ENCODE measurements at places on chromosomes 1 and 21.

GRCh38 chr1:182752077-182752988, 37.2 kb upstream of the NPL start:
- DNase-seq = no peak

DNA sequence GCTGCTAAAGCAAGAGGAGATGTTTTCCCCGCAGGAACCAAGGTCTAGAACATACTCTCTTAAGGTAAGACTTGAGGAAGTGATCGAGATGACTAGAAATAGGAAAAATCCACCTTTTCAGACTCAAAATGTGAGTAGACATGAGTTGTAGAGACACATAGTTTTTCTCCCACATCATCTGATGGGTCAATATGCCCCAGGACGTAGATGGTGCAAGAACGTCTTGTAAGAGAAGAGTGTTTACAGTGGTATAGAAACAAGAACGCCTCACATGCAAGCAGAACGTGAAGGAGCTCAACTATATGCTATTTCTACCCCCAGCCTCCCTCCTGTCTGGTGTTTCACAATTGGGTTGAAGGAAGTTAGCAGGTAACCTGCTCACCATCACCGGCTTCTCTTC, 144.0 kb upstream of the BACE2 start:
- no peak for DNase-seq

DNA sequence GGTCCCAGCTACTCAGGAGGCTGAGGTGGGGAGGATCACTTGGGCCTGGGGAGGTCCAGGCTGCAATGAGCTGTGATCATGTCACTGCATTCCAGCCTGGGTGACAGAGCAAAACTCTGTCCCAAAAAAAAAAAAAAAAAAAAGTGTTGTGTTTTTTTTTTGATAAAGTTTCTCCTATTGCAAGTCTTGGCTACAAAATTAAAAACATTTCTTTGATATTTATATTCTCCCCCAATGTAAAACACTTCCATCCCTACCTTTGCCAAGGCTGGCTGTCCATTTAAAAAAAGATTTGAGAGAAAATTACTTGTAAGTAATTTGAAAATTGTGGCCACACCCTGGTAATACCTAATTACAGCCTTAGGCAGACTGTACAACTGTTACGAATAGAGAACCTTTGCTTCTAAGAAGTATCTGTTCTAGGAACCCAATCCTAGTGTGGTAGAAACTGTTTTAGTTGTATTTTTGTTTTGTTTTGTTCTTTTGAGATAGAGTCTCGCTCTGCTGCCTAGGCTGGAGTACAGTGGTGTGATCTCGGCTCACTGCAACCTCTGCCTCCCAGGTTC, 11.2 kb downstream of the ZNF436 start:
- no peak for DNase-seq

GRCh38 chr1:77511440-77511840, 171.0 kb downstream of the ZZZ3 start:
- no peak for DNase-seq

GRCh38 chr1:159932296-159933285, 7.3 kb upstream of the TAGLN2 start:
- DNase-seq = no peak

GRCh38 chr1:46479744-46480350, 9.8 kb upstream of the DMBX1 start:
- DNase-seq = no peak

- DNase-seq = peak; percentile 91
Measured at GRCh38 chr1:46643368-46643775, 24.8 kb downstream of the ATPAF1 start.

DNA sequence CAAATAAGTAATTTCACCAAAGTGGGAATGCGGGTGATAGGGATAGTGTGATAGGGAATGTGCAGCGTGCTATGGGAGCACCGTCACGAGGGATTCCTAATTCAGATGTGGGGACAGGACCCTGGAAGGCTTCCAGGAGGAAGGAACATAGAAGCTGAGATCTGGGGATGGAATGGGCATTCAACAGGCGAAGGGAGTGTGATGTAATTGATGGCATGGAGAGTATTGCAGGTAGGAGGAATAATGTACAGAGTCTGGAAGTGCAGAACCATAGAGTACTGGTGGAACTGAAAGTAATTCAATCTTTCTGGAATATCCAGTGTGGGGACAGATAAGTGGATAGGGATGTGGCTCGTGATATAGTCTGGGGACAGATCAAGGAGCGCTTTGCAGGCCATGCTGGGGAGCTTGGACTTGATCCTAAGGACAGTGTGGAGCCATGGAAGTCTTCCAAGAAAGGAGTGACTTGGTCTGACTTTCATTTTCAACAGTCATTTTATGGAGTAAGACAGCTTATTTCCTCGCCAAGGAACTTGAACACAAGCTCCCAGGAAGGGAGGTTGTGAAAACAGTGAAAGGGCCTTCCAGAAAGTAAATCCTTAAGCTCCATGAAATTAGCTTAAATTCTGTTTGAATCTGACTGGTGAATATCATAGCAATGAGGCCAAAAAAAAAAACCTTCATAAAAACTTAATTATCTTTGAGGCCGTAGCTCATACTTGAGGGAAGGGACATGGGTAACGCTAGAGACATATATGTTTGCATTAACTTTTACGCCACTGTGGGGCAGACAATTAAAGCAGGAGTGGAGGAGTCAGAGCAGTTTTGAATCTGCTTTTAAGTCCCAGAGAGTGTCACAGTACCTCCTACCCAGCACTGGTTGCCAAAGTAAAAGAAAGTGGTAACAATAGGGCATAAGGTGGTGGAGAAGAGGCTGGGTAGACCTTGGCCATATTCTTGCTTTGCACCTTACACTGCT, 55.8 kb downstream of the ROR1 start:
- no peak for DNase-seq

DNA sequence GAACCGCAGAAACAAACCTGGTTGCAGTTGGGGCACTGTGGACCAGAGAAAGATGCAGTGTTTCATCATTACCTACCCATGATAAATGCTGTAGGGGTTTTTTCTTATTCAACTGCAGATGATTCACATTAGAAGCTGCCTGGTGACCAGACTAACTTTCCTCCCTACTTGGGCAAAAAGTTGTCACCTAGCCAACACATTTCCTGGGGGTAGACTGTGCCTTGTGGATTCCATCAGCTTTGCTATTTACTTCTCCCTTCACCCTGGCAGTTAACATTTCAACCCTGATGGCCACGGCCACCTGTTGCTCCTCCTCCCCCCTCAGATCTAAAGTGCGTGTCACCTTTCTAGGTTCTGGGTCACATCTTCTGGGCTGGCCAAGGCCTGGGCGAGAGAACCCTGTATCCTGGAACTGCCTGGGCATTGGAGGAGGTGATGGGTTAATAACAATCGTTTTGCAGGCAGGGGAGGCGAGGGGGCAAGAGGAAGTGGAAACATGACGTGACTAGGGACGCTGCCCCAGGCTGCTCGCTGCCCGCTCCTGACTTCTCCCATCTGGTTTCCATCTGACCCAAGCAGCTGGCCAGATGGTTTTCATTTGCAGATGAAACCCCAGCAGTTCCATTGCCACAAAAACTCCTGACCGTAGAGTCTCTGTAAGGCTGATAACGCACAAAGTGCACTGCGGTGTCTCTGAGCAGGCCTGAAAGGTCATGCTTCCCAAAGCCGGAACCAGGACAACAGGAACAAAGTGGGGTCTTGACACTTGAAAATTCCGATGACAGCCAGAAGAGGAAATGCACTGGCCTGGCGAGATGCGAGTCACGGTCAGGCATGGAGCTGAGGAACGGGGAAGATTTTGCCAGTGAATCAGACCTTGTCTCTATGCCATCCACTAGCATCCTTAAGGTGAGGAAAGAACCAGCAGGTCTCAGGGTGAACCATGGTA, 36.6 kb downstream of the CAPZB start:
- no peak for DNase-seq

GRCh38 chr1:84686223-84686622, 4.0 kb downstream of the SSX2IP start:
- no peak for DNase-seq

- DNase-seq = no peak
Measured at GRCh38 chr1:92759361-92759760, 25.5 kb downstream of the EVI5 start.

DNA sequence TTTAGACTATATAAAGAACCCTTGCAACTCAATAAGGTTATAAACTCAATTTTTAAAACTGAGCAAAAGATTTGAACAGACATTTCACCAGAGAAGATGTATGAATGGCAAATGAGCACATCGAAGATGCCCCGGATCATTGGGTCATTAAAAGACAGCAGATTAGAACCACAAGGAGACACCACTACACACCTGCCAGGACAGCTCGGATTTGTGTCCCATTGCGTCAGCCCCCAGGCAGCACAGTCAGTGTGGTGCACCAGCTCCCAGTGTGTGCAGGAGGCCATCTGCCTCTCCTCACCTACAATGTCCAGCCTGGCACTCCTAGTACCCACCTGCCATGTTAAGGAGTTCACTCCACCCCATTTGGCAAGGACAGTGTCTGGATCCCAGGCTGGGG, 61.1 kb upstream of the LRP8 start:
- no peak for DNase-seq

DNA sequence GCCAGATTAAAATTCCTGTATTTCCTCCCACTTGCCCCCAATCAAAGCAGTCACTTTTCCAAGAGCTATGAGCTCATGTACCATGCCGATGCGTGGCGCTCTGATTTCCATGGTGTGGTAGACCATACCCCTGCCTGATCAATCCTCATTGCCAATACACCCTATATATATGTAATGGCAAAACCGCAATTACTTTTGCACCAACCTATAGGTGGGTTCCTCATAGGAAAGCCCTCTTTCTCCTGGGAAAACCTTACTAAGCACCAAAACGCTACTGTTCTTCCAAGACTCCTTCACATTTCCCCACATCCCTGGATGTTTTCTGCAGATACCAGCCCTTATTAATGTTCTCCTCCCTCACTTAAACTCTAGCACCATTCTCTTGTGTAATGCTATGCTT, 11.0 kb downstream of the KCNJ6 start:
- DNase-seq = no peak

- no peak for DNase-seq
Measured at GRCh38 chr1:159960721-159961381, 6.8 kb upstream of the SLAMF9 start.

All from NCI-H2081 (cell line).